Suppressor macrophage treated with lipopolysaccharide for 4 hours (primary cell): ENCODE measurements at places on chromosomes 7 and 10.

DNA sequence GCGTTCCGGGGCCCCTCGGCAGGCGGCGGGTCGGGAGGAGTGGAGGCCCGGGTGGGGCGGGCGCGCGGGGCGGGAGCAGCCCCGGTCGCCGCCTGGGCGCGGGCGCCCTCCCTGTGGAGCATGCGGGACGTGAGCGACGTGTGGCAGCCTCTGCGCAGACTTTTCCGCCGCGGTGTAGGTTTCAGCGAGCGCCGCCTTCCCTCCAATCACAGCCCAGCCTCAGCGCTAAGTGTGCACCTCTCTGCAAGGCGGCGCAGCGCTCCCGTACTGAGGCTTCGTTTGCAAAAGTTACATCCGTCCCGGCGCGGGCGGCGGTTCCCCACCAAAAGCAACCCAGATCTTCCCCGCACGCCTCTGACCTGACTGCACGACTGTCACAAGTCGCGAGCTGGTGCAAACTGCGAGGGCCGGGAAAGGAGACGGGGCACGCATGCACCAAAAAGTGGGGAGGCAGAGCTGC, 1.2 kb upstream of the PFKFB3 start:
- DNase-seq: peak; percentile 94

GRCh38 chr10:70996549-70996948, 108.2 kb upstream of the PCBD1 start:
- DNase-seq: no peak

DNA sequence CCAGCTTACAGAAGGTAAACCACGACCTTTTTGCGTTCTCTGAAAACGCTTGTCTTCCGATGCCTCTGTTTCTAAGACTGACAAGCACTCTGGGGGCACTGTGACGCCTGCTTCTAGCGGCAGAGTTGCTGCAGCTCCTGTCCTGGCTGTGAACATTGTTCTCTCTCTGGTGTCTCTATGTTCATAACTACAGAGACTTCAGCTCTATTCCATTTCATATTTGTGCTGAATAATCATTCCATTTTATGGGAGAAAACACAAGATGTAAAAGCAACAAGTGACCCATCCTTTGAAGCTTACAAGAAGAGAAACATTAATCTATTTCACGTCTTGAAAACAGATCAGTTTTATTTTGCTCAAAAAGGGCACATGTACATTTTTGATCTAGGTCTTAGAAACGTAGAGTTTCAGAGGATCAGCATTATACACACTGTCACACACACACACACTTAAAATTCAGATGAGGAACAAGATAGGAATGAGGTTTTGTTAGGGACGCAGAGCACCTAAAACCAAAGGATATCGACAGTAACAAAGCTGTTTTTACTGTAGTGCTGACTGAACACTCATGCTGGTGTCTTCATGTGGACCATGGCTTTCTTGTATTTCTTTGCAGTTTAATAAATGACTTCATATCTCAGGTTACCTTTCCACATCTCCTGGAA, 3.0 kb downstream of the IKZF1 start:
- DNase-seq: no peak

- peak; percentile 50 for DNase-seq
Measured at GRCh38 chr7:117750612-117751563, 122.4 kb downstream of the CTTNBP2 start.

- no peak for DNase-seq
Measured at GRCh38 chr10:68633816-68634466, 73.8 kb downstream of the TET1 start.

- DNase-seq: peak; percentile 32
Measured at GRCh38 chr7:101814991-101815825, 2.2 kb upstream of the CUX1 start.

GRCh38 chr10:74837743-74838142, 11.3 kb downstream of the KAT6B start:
- no peak for DNase-seq

GRCh38 chr10:74153123-74153522, 2.1 kb downstream of the ADK start:
- no peak for DNase-seq

GRCh38 chr7:159013825-159014289, 130.8 kb downstream of the VIPR2 start:
- DNase-seq: no peak

DNA sequence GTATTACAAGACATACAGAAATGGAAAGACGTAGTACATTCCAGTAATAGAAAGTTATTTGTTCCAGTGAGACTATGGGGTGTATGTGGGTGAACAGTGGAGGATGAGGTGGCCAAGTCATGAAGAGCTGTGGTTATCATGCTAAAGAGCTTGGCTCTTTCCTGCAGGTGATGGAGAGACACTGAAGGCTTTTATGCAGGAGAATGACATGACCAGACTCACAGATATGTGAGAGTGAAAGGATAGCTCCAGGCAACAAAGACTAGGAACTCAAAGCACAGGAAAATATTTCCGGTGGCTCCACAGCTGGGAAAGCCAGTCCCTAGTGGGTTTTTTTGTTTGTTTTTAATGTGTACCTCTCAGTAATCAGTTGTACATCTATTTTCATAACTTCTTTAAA, 133.5 kb downstream of the TSPAN12 start:
- no peak for DNase-seq

DNA sequence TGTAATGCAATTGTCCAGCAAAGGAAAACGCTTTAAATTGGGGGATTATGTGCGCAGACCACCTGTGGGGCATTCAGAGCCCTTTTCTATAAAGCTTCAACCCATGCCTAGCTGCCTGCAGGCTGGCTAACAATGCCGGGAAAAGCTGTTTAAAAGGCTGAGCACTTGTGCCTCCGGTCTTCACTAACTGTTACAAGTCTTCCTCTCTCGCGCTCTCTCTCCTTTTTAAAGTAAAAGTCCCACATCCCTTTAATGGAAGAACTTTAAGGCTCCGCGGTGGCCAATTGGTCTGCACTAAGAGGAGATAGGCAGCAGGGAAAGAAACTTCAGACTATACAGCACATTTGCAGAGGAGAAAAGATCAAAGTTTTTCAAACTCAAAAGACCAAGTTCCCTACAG, 4.6 kb downstream of the FZD8 start:
- no peak for DNase-seq

- DNase-seq: no peak
Measured at GRCh38 chr10:99364125-99364524, 35.0 kb downstream of the CNNM1 start.

DNA sequence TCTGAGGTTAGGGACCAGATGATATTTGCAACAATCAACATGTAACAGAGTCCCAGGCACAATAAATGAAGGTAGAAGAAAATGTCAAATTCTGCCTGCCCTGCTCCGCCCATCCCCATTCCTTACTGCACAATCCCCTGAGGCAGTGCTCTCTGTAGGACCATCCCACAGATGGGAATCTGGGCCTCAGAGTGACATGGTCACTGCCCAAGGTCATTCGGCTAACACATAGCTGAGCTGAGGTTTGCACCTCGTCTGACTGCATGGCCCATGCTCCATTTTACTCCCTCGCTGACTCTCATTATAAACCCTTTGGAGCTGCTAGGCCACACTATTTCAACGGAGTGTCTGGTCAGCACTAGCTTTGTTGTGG, 1.2 kb downstream of the HOGA1 start:
- DNase-seq: no peak

DNA sequence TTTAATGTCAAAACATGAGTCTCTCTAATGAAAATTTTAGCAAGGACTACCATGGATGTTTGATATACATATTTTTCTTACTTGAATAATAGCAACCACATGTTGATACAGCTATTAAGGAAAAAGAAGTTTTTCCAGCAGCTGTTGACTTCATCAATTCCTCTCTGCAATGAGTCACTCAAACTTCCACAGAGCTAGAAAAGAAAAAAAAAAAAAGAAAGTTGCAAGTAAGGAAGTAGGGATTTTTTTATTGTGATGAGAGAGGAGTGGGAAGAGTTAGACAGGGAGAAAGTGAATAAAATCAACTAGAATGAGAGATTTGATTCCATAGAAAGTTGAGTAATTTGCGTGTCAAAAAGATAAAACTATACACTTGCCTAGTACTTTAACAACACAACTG, 46.2 kb downstream of the CAV1 start:
- DNase-seq: peak; percentile 31

- DNase-seq: no peak
Measured at GRCh38 chr7:110448918-110449317, 642.0 kb upstream of the LRRN3 start.

DNA sequence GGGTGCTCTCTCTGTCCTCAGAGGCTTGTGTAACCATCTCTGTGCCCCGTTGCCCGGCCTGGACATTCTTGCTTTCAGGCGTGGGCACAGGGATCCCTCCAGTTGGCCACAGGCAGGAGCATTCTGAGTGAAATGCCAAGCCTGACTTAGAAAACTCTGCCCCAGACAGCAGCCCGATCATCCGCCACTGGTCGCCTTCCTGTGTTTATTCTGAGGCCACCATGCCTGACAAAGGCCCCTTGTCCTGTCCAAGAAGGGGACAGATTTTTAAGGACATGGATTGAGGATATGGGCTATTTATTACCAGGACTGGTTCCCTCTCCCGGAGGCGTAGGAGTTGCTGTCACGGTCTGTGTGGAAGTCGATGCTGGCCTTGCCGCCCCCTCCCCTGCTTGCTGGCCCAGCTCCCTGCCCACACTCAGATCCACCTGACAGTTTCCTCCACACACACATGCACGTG, 54.3 kb downstream of the SPOCK2 start:
- no peak for DNase-seq

GRCh38 chr10:13712476-13712836, 125.7 kb downstream of the PRPF18 start:
- peak; percentile 37 for DNase-seq

- DNase-seq: peak; percentile 93
Measured at GRCh38 chr7:23216021-23216420, 30.6 kb upstream of the GPNMB start.

DNA sequence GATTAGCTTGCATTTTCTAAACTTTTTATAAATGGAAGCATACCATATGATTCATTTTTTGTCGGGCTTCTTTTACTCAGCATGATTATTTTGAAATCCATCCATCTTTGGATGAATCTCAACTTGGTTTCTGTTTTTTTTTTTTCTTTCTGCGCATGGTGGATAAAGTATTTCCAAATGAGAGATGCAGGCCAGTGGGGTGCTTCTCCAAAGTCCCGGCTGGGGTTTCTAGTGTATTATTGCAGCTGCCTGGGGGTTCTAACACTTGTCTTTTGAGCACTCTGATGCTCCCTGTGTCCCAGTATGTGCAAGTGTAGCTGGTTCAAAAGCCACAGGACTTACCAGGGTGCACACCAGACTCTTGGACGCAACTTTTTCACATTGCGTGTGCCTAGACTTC, 70.9 kb upstream of the LOXL4 start:
- no peak for DNase-seq

DNA sequence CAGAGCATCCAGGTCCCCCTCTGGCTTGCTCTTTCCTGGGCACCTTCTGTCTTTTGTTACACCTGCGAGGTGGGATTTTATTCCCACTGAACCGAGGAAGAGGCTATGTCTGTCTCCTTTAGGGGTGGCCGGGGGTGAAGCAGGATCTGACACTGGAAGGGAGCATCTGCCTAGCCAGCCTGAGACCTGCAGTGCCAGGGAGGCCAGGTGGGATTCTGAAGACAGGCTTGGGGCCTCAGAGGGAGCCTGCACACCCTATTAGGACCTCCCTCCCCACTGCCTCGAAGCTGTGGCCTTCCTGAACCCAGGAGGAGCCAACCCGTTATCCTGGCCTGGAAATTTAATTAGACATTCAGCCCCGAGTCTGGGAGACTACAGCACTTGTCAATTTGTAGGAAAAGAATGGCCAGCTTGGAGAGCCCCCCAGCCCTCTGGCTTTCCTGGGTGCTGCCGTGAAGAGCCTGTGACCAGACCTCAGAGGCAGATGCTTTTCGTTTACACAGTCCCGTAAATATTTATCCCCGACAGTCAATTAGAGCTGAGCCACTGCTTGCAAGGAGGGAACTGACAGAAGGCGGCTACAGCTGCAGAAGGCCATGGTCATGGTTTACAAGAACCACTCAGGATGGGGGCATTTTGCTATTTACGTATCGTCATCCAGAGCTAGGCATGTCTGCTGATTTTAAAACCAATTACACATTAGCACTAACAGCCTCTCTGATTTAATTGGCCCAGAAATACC, 19.7 kb downstream of the CHAT start:
- no peak for DNase-seq

DNA sequence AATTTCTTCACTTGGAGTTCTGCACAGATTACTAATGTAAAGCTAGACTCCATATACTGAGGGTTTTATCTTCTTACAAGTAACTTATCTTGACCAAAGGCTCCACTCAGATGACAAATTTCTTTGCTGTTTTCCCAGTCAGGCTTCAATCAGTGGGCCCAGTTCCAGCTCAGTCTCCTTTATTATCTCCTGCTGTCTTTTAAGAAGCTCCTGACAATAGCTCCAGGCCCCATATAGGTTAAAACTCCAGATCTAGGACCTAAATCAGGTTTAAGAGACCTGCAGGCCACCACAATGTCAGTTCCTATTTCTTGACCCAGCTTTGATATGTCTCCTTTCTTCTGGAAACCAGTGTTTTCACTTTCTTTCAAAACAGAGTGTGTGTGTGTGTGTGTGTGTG, 165.2 kb downstream of the RELN start:
- DNase-seq: no peak

GRCh38 chr7:148609045-148609725, 18.6 kb downstream of the C7orf33 start:
- DNase-seq: no peak

DNA sequence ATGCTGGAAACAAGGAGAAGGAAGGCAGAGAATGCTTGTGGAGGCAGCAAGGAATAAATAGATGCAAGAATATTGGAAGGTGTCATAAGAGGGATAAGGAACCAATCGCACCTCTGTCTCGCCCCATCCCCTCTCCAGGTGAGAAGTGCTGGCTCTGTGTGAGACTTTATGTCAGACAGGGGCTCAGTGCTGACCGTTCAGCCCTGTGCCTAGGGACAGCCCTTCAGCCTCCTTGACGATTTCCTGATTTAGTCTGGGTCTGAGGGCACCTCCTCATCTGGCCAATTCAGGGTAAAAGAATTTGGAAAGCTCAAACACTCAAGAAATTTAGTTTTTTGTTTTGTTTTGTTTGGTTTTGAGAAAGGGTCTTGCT, 54.9 kb downstream of the FAM241B start:
- DNase-seq: no peak

- no peak for DNase-seq
Measured at GRCh38 chr7:89695241-89695640, 459.0 kb upstream of the STEAP1 start.

DNA sequence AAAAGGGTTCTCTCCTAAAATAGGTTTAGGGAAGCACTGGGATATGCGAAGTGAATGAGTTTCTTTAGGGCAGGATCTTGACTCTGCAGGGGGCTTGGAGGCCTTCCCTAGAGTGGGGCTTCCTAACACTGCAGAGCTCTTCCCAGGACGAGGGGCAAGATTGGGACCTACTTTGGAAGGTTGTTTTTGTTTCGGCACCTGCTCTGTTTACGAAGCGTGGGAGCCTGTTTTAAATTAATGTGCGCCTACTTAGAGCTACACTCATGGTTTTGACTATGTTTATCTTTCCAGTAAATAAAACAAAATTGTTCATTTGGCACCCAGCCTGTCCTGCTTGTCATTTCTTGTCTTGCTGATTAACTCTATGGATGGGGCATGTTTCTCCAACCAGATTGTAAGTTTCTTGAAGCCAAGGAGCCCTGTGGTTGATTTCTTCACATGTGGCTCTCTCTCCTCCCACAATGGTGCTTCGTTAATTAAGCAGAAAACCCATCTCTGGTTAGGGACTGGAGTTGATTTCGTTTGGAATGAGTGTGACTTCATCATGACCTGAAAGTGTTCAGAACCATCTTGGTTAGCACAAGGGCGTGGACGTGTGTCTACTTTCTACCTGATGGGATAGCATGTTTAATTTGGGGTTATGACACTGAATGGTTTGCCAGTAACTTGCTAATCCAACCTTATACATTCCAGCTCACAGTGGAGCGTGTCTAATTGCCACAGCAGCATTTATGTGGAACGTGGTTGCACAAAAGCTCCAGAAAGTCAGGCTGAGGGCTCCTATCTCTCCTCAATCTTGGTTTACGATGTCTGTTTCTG, 98.1 kb downstream of the TCF7L2 start:
- no peak for DNase-seq
